ENCODE measurements at places on chromosomes 11 and 22.
A peak's percentile ranks its signal among the peaks of the same experiment; 100 is the strongest.

DNA sequence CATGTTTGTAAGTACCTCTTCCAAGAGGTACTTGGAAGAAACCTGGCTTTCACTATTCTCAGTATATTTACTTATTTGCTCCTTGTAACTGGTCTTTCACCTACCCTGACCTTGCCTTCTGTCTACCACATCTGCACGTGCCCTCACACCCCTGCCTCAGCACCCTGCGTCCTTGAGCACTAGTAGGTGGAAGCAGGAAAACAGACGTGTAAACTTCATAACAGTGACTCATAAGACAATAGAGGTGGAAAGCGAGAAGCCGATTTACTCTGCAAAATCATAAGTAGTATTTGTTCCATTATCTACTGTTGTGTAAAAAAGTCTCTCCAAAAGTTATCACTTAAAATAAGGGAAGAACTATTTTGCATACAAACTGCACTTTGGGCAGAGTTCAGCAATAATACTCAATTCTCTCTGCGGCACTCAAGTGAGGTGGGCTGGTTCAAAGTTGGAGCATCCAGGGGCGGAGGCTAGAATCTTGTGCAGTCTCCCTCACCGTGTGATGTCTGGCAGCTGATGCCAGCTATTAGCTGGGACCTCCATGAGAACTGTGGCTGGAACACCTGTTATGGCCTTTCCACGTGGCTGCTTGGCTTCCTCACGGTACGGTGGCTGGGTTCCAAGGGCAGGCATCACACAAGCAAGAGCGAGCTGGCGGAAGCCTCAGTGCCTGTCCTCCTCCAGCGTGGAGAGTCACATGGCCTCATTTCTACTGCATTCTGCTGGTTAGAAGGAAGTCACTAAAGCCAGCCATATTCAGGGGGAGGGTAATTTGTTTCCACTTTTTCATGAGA is 30.4 kb downstream of the PACS1 start:
- peak; percentile 53 for DNase-seq

DNA sequence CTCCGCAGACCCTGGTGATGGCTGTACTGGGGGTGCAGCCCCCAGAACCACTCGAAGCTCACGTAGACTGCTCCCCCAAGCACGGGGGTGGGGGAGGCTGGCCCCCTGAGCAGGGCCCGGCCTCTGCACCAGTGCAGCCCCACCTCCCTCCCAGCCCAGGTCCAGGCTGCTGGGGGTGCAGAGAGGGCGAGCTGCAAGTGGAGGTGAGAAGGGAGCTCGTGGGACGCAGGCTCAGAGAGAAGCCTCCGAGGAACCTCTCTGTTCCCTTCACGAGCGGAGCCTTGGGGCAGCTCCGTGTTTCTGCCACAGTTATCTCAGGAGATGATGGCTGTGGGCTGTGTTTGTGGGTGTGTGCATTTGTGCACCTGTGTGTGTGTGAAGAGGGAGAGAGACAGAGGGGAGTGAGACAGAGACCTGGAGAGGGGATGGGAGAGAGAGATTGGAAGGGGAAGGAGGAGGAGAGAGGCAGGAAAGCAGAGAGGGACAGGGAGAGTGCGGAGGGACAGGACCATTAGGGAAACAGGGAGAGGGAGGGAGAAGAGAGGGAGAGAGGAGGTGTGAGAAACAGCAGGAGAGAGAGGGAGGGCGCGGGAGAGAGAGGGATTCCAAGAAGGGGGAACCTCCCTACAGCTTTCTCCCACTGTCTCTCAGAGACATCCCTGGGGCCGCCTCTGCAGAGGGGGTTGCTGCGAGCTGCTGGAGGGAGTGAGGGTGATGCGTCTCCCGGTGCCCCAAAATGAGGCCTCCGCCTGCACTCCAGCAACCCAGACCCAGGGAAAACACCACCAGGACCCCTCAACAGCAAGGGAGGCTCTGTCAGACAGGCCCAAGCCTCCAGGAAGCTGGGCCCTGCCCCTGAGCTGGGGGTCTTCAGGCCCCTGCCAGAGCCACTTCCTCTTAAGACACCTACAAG is 1488.6 kb downstream of the BRD1 start:
- no peak for DNase-seq

DNA sequence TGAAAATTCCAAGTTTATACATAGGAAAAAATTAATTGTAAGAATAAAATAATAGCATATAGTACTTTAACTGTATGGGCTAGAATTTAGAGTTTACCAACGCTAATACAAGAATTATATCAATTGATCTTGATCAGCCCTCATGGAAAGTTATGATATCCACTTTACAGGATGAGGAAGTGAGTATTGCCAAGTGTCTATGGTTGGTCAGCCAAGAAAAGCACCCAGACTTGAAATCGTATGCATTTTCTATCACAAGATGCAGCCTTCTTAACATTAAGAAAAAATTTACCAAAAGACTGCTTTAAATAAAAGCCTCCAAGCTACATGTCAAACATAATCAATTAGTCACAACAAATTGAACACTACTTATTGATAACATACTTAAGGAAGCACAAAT is 53.0 kb downstream of the DDI1 start:
- DNase-seq, result no peak

DNA sequence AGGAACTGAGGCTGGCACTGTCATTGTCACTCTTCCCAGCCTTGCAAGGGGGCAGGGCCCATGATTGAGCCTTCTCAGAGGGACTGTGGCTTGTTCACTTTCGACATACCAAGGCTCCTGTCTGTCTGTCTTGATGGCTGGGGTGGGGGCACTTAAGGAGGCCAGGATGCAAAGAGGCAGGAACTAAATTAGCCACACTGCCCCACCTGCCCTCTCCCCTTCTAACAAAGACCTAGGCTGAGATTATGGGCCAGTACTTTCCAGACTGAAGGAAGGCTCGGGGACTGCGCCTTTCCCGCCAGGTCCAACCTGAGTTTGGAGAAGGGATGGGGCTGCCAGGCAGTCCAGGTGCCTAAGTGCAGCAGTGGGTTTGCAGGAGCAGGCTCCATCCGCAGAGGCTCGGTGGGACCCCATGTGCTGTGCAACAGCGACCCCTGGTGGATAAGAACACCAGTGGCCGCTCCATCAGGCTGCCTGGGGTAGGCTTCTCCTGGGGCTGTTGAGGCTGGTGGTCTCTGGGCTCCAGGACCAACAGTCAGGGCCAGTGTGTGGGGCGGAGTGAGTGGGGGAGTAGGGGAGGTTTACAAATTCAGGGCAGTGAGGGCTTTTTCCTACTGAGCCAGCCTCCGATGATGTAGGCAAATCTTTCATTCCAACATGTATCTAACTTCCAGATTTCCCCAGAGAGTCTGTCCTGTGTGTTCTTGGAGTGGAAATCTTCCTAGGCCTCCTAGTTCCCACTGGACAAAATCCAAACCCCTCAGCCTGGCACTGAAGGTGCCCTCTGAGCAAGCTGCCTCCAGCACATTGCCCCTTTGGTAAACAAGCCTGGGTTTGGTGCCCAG is 93.9 kb downstream of the INSC start:
- DNase-seq, result peak; percentile 61

- DNase-seq, result no peak
Observed at GRCh38 chr11:70109903-70110302, 31.8 kb downstream of the ANO1 start.

GRCh38 chr11:13680501-13681264 is 12.2 kb downstream of the FAR1 start:
- DNase-seq, result peak; percentile 28

GRCh38 chr11:297586-298405 is 1.5 kb downstream of the IFITM5 start:
- DNase-seq, result peak; percentile 47

DNA sequence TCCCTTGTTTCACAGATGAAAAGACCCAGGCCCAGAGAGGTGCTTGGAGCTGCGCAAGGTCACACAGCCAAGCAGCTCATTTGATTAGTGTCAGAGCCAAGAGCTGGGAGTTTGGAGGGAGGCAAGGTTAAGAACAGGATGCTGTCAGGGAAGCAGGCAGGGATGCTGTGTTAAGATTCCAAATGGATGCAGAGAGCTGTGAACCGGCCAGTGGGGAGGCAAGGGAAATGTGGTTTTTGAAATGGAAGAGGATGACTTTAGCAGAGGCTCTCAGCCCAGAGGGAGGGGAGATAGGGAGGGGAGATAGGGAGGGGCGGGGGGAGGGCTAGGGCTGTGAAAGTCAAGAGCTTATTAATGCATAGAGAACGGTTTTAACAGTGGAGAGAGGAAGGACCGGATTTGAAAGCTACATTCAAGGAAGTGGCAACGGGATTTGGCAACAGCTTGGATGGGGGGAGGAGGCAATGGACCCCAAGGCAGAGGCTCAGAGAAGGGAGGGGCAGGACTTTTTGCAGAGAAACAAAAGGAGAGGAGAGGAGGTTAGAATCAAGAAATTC is 13.0 kb downstream of the RTN4RL2 start:
- no peak for DNase-seq

DNA sequence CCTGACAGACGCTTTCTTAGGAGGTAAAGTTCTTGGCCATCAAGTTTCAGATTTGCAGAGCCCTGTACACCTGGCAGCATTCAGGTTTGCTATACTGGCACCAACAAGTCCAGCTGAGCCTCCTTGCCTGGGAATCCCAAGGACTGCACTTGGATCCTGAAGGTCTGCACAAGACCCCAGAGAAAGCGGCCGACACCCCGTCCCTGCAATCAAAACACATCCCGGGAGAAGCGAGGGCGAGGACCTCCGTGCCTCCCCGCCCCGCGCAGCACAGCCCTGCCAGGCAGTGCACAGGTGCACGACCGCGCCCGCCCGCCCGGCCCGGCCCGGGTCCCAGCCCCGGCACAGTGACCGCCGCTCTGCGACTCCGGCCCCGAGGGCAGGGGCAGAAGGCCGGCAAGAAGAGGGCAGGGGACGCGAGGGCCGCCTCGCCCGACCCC is 559 bp downstream of the MRTFA start:
- no peak for DNase-seq

DNA sequence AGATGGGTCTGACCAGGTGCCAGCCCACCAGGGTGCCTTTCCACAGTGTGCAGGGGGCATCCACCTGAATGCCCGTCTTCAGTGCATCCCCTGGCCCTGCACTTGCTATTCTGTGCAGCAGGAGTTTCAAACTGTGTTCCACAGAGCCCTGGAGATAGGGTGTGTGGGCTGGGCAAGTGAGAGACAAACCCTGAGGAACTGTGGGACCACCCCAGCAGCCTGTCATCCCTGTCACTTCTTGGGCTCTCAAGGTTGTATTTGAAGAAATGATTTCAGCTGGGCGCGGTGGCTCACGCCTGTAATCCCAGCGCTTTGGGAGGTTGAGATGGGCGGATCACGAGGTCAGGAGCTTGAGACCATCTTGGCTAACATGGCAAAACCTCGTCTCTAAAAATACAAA is 6.4 kb upstream of the DGAT2 start:
- no peak for DNase-seq

GRCh38 chr11:74284466-74284865 is 27.0 kb downstream of the P4HA3 start:
- no peak for DNase-seq

GRCh38 chr11:119210050-119210449 is 3.9 kb downstream of the CBL start:
- no peak for DNase-seq

- no peak for DNase-seq
Observed at GRCh38 chr11:45409587-45409986, 123.4 kb upstream of the SYT13 start.

DNA sequence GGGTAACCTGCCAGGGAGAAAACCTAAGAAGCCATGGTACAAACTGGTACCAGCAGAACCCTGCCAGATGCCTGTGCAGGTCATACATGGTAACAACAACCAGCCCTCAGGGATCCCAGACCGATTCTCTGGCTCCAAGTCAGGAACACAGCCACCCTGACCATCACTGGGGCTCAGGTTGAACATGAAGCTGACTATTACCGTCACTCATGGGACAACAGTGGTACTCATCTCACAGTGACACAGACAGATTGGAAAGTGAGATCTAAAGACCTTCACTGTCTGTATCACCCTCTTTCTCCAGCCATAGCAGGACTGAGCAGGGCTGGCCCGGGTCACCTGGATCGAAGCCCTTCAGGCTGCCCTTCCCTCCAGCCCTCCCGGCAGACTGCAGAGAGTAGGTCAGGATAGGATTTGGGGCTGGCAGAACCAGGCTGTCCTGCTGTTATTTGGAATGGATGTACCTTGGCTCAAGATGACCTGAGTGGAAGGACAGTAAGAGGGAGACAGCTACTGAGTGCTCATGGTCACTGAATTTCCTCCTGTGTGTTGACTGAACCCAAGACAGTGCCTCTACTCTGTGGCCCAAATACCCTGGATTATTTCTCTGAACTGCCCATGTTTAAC is 94.7 kb downstream of the GGTLC2 start:
- DNase-seq, result no peak

DNA sequence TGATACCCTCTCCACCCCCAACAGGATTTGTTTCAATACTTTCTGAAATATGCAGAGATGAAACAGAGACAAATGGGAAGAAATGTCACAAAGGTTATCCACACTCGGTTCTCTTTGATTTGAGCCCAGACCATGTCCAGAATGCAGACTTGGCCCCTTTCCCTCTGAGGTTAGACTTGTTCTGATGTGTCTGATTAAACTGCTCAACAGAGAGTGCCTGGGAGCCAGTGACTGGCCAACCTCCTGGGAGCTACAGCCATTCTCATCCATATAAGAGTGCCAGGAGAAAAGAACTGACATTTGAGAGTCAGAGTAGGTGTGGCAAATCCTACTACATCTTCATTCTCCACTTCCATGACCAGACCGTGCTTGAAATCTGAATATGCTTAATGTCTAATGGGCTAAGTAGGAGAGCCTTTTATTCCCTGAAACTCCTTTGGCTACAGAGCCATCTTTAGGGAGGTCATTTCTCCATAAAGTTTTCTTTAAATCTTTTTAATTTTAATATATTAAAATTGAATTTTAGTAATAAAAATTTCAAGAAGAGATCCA is 201.4 kb downstream of the BLID start:
- no peak for DNase-seq

- DNase-seq, result no peak
Observed at GRCh38 chr11:68311160-68312116, 953 bp upstream of the LRP5 start.

- no peak for DNase-seq
Observed at GRCh38 chr11:216081-216974, 8.8 kb downstream of the RIC8A start.

DNA sequence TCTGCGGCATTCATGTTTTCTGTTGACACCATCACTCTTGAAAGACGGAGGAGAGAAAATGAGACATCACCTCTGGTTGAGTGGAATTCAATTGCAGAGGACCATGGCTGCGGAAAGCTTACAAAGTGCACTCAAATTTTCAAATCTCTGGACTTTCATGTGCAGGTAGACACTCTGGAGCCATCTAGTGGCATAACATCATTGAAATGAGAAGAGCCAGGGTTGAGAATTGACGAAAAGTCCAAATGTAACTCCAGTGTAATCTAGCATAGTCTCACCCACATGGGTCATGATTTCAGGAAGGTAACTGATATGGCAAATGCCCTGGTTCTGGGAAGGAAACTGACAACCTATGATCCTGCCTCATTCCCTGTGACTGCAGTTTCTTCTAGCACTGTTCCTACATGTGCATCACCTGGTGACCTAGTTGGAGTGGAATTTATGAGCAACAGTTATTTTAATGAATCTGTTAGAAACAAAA is 687.8 kb downstream of the KCNA4 start:
- DNase-seq, result no peak

- no peak for DNase-seq
Observed at GRCh38 chr11:19436932-19437331, 196.2 kb upstream of the E2F8 start.
